ENCODE measurements at places on chromosomes 3 and 15.

DNA sequence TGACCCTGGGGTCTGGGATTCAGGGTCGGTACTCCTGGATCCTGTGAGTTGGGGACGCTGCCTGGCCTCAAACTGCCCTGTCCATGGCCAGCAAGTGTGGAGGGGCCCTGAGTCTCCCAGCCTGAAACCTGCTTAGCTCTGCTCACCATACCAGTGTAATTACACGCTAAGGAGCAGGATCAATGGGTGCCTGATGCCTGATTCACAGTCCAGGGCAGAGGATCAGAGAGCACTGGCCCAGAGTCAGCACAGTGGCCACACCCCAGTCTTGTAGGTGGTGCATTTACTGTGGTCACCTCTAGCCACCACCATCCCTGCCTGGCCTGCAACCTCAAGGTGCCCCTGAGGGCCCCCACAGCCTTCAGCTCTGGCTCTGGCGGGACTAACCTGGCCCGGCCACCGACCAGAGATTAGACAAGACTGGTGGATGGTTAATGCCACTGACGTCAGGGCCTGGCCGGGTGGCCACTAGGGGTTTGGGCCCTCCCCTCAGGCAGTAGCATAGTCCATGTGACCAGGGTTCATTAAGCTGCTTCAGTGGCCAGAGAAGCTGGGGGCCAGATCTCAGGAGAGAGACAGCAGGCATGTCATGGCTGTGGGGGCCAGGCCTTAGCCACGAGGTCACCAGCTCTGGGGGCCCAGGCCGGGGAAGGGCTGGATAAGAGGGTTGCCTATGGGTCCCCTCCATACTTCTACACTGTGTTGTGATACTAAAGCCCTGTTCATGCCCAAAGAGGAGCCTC, 3.3 kb upstream of the SLC38A3 start:
- DNase-seq: no peak

DNA sequence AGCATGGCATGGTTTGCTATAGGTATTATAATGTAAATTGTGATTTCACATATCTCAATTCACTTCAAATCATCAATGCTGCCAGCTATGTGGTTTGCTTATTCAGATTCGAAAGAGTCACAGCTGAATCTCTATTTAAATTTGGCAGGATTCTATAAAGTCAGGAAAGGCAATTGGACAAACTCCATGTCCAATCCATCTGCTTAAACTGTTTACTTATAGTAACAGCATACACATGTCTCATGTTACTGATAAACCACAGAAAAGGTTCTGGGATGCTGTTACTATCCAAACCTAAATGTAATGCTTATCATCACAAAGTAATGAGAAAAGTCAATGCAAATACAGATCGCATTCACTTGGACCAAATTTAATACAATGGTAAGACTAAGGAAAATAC, 229.7 kb downstream of the ISL2 start:
- DNase-seq: no peak

DNA sequence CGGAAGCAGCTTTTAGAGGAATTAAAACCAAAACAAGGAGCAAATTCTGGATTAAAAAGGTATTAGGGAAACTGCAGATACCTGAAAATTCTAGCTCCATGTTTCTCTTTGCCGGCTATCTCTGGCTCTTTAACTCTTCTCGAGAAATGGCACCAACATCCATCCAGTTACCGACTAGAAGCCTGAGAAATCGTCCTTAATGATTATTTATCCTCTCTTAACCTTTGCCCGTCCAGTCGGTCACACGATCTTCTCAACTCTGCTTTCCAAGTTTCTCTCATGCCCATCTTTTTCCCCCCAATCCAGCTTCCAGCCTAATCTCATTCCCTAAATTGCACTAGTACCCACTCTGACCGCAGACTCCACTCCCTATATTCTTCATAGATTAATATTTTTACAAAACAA, 596 bp upstream of the SGO1 start:
- DNase-seq: peak; percentile 24

DNA sequence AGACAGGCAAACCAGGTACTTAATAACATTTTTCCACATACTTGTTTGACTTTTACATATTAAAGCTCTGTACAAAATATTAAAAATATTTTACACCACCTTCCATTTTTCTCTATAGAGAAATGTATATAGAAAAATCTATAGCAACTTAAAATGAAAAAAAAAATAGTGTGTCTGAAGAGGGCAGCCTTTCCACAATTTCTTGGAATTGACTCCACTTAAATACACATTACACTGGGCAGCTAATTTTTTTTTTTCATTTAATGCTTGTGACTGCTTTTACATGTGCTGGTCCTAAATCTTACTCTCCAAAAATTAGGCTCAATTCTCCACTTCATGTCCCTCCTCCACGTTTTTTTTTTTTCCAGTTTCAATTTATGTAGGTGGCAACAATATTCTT, 427.0 kb upstream of the RBMS3 start:
- peak; percentile 30 for DNase-seq

DNA sequence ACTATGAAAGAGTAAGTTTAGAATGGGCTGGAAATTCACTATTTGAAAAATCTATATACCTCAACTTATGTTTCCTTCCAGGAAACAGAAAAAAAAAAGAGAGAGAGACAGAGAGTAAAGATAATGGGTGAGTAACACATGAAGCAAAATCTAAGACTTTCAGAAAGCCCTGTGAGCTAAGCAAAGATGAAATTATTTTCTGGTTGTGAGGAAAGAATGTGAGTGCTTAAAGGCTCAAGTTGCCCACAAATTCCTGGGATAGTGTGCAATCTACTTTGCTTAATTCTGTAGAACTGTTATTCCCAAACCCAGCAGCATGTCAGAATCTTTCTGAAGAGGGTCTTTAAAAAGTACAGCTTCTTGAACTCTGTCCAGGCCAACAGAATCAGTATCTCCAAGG, 337.7 kb upstream of the AGTR1 start:
- DNase-seq: peak; percentile 61

DNA sequence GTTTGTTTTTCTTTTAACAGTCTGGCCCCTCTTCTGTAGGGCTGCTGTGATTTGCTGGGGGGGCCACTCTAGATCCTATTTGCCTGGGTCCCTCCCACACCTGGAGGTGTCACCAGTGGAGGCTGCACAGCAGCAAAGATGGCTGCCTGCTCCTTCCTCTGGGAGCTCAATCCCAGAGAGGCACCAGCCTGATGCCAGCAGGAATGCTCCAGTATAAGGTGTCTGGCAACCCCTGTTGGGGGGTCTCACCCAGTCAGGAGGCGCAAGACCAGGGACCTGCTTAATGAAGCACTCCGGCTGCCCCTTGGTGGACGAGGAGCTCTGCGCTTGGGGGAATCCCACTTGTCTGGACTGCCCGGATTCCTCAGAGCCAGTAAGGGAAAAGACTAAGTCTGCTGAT, 118.3 kb downstream of the GAP43 start:
- no peak for DNase-seq

DNA sequence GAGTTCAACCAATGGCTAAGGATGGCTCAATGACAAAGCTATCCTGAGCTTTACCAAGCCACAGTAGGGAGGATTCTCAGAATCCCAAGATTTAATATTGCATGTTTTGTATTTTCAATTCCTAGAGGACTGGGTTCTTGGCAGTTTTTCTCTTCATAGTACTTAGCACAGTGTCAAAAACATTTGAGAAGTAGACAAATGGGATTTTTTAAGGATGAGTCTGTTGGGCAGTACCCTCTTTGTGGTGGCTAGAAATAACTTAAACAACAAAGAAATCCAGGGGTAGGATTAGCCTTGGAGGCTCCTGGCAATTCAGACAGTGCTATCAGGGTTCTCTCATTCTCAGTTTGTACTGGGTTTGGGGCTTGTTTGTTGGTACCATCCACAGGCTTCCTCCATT, 212.8 kb upstream of the RORA start:
- DNase-seq: no peak

DNA sequence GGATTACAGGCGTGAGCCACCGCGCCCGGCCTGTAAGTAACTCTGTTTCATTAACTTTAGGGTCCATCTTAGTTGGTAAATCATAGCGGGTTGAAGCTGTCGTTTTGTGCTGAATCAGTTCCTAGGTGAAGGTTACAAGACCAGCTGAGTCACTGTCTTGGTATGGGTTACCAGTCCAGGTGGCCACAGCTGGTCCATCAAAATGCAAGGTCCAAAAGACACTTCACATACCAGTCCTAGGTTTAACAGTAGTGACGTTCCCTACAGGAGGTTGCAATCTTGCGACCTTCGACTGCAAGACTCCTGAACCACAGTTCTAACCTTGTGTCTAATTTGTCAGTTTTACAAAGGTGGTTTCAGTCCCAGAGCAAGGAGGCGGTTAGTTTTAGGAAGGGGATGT, 160.1 kb upstream of the ATP10A start:
- DNase-seq: no peak

- DNase-seq: no peak
Observed at GRCh38 chr3:87833039-87833377, 225.8 kb downstream of the CGGBP1 start.

- DNase-seq: peak; percentile 88
Observed at GRCh38 chr3:148943506-148944205, 47.7 kb upstream of the GYG1 start.

DNA sequence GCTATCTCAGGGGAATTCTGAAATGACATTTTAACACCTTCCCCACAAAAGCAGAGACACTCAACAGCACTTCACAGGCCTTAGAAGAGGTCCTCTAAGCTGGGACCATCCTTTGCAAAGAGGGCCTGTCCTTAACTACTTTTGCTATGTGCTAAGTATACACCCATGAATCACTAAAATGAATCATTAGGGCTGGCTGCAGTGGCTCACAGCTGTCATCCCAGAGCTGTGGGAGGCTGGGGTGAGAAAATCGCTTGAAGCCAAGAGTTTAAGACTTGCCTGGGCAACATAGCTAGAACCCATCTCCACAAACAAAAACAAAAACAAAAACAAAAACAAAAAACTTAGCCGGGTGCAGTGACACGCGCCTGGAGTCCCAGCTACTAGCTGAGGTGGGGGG, 53.9 kb upstream of the MELTF start:
- DNase-seq: peak; percentile 93

DNA sequence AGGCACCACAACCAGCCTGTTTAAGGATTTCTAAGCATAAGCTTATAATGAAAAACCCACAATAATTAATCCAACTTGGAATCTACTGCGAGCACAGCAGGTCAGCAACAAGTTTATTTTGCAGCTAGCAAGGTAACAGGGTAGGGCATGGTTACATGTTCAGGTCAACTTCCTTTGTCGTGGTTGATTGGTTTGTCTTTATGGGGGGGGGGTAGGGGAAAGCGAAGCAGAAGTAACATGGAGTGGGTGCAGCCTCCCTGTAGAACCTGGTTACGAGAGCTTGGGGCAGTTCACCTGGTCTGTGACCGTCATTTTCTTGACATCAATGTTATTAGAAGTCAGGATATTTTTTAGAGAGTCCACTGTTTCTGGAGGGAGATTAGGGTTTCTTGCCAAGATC, 15.1 kb downstream of the APOD start:
- DNase-seq: no peak

- peak; percentile 60 for DNase-seq
Observed at GRCh38 chr3:141876891-141877621, 613 bp downstream of the ATP1B3 start.

DNA sequence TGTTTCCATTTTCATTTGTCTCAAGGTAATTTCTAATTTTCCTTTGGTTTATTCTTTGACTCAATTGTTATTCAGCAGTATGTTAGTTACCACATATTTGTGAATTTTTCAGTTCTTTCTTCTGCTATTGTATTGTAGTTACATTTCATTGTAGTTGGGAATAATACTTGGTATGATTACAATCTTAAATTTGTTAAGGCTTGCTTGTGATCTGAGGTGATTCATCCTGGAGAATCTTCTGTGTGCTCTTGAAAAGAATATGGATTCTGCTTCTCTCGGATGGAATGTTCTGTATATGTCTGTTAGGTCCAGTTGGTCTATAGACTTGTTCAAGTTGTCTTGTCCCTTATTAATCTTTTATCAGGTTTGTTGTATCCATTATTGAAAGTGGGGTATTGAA, 63.4 kb upstream of the VEPH1 start:
- DNase-seq: no peak

- DNase-seq: peak; percentile 74
Observed at GRCh38 chr3:38655708-38656300, 6.3 kb upstream of the SCN5A start.

- DNase-seq: peak; percentile 69
Observed at GRCh38 chr3:48429317-48429959, 448 bp downstream of the PLXNB1 start.
